Lower leg skin (tissue), 4 donors: ENCODE measurements at places on chromosomes 3 and 15. TPM values are rescaled to one million over a fixed set of nuclear protein-coding genes. Genes with fewer than 3 reads are reported as not detected.
A peak's percentile ranks its signal among the peaks of the same experiment; 100 is the strongest.

Gene COLQ
- total RNA-seq = 2.3 TPM

Gene CRELD1
- total RNA-seq = 58.8 TPM

Gene CCDC191
- total RNA-seq = 5.0 TPM

Gene CLDN1
- 579 TPM for total RNA-seq

Gene CSPG5
- 3.2 TPM for total RNA-seq

Gene ISLR
- total RNA-seq = 23.4 TPM

Gene AQP9
- 31.4 TPM for total RNA-seq

GRCh38 chr15:73982222-73982962 lies 9.7 kb downstream of the STOML1 start:
- peak; percentile 96 for DNase-seq

DNA sequence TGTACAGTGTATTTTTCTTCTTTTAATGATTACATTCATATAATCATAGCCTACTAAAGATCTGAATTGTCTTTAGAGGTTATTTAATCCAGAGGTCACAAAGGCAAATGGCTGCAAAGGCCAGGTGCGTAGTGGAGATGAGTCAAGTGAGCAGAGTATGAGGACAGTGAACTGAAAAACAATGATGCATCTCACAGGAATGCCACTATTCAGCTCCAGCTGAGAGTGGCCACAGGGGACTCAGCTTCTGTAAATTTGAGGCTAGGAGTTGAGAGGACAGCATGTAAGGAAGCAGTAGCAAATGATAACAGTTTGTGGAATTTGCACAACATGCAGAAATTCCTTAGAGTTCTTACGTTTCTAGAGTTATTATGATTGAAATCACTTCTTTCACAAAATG lies 50.4 kb downstream of the COL6A5 start:
- no peak for DNase-seq

DNA sequence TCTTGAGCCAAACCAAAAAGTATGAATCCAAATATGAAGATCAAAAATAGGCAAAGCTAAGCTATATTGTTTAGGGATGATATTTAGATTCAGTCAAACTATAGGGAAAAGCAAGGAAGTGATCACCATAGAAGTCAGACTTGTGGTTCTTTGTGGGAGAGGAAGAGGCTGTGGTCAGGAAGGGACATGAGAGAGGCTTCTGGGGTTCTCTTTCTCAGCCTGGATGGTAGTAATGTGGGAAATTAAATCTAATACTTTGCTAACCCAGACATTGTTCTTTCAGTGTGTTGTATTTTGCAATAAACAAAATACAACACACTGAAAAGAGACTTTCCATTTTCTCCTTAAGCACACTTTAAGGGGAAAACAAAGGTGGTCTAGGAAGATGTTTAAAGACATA lies 3.1 kb downstream of the CX3CR1 start:
- DNase-seq = no peak

GRCh38 chr3:16890597-16891333 lies 6.0 kb downstream of the PLCL2 start:
- DNase-seq = no peak

DNA sequence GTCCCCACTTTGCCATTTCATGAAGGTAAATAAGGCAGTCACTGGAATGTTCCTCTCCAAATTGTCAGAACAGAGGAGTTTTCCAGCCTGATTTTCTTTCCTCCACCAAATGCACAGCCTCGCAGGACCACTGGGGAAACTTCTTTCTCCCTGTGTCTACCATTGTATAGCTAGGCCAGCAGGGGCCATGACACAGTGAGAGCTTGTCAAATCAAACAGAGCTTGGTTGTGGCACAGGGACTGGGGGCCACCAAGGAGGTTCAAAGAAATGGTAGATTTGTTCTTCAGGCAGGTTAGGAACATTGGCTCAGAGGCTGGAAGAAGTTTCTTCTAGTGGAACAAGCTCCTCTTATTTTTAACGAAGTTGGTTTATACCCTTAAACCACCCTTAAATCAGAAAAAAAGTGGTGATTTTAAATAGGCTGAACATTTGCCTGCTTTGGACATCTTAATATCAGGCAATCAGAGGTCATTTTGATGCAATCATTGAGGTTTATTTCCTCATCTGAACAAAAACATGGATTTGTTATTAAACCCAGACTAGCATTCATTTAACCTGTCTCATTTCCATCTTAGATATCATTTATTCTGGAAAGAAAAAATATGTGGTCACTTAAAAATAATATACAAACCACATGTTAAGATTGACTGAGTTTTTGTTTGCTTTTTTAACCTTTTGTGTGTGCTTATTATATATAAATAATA lies 105.6 kb downstream of the GTPBP8 start:
- no peak for DNase-seq

DNA sequence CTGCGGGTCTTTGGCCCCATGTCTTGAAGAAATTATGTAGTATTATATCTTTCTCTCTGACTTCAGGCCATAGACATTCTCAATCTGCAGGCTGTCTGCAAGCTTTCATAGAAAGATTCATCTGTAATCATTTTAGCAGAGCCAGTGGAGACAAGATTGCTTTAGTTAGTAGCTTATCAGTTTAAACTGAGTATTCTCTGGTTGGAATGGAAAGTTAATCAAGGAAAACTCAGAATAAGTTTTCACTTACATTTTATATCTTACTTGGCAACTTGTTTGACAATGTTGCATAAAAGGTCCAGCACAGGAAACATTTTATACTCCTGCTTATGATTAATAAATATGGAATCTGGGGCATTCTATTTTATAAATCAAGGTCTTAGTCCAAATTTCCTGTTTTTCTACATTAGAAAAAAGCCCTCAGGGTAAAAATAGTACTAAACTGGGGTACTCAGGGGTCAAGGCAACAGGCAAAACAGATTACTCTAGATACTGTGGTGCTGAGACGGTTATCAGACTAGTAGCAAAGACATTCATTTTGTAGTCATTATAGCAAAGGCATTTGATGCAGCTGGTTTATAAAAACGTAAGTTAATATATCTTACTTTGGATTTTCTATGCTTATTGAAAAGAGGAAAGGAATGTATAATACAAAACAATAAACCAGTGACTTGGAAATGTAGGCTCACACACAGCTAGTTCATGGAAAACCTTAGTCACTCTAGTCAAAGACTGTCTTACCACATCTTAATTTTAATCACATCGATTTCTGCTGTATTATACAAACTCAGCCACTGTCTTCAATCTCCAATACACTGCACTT lies 45.2 kb upstream of the FILIP1L start:
- DNase-seq = no peak

DNA sequence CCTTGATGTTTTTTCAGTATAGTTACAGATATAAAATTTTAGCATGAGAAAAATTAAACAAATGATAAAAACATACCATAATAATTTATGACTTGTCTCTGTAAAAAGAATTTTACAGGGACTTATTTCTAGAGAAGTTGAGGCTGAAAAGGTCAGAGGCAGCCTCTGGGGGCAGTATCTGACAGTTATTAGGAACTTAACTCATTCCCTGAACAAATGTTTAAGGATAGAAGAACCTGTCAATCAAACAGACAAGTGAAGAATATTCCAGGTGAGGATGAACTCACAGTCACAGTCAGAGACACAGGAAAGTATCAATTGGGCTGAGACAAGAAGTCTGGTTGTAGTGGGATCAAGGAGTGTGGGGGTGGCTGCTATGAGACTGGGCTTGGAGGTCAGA lies 7.3 kb downstream of the MYLK start:
- DNase-seq = no peak

DNA sequence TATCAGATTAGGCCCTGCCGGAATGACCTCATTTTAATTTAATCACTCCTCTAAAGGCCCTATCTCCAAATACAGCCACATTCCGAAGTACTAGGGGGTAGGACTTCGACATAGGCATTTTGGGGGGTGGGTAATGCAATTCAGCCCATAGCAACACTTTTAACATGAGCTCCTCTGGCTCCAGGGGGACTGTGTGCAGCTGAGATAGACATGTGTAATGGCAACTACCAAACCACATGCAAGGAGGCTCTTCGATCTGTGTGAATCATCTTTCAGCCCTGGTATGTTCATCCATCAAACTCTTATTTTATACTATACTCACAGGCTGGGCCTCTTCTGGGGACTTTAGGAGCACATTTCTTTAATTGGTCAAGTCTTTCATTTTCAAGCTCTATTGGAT lies 57.4 kb upstream of the PPARG start:
- DNase-seq = no peak

DNA sequence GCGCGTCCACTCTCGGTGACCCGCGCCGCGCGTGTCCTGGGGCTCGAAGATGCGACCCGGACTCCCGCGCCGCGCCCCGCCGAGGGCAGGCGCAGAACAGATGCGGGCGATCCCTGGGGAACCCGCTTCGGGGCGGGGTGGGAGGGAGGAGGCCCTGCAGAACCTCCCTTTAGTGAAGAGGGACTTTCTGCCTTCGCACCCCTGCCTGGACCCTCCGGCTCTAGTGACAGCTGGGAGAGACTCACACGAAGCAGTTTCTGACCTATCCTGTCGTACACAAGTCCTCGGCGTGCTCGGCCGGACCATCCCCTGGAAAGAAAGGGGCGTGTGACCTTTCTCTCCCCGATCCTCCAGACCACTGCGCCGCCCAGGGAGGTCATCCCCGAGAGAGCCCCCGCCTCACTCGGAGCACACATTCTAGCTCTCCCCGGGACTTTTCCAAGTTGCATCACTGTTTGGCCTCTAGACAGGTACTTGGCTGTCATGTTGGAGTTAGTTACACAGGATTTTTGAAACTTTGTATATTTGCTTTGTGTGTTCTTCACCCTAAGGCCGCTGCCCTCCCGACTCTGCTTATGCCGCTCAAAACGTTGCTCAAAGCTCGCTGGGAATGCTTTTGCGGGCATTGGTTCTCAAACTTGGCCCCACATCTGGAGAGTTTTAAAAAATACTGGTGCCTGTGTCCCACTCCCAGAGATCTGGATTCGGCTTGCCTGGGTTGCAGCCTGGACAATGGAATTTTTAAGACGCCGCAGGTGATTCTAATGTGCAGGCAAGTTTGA lies 582 bp downstream of the CGNL1 start:
- DNase-seq = peak; percentile 46

GRCh38 chr3:150327678-150328653 lies 80.1 kb upstream of the TSC22D2 start:
- no peak for DNase-seq

GRCh38 chr3:187935623-187936156 lies 190.4 kb upstream of the BCL6 start:
- no peak for DNase-seq

- no peak for DNase-seq
These were observed 25.9 kb upstream of the AKAP13 start for GRCh38 chr15:85354461-85354860.

- DNase-seq = no peak
These were observed 8.1 kb upstream of the LRRK1 start for GRCh38 chr15:100911086-100911485.
